ENCODE measurements at places on chromosomes 12 and 14. TPM values are rescaled to one million over a fixed set of nuclear protein-coding genes. Genes with fewer than 3 reads are reported as not detected.

The CLEC14A gene
- not detected for total RNA-seq

- DNase-seq = peak; percentile 15
Measured at GRCh38 chr12:128259556-128260070, 7.4 kb upstream of the TMEM132C start.

The CBLN3 gene
- 128 TPM for total RNA-seq

- no peak for DNase-seq
Measured at GRCh38 chr14:69234106-69234505, 25.9 kb upstream of the GALNT16 start.

GRCh38 chr12:77202457-77203060 is 137.2 kb upstream of the E2F7 start:
- no peak for DNase-seq

The SIX4 gene
- not detected for total RNA-seq

DNA sequence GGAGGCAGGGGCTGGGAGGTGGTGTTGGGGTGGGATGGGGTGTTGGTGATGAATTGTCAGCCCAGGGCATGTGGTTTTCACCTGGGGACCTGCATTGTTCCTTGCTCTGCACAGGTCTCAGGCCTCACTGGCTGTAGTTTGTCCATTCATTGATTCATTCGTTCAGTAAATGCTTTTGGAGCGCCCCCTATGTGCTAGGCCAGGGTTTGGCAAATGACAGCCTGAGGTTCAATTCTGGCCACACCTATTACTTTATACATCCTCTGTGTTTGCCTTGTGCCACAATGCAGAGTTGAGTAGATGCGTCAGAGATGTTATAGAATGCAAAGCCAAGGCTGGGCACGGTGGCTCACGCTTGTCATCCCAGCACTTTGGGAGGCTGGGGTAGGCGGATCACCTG is 4.7 kb downstream of the ADCK1 start:
- no peak for DNase-seq

GRCh38 chr12:24553259-24553658 is 395.6 kb downstream of the BCAT1 start:
- no peak for DNase-seq

- DNase-seq = no peak
Measured at GRCh38 chr12:2819810-2820209, 7.3 kb downstream of the ITFG2 start.

DNA sequence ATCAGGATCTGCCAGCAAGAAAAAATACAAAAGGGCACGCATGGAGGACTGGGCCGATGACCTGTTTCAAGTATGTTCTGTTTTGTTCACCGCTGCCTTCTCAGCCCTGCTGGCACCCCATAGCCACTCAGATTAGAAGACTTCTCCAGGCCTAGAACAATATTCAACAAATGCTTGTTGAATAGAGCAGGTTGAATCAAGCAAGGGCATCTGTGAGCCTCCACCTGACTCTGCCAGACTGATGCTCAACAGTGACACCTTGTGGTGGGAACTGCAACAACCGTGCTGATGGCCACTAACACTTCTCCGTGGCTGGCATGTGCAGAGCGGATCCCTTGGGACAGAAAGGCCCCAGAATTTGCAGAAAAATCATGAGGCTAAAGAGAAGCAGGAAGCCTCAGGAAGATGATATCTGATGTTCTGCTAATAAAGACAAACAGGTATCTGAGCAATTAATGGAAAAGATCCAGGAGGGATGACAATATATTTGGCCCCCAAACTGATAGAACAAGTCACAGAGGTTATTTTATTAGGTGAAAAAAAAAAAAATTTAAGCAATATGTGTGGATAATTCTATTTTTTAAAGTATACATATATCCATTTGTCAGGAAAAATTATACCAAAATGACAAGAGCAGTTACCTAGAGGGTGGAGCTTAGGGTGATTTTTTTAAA is 114.3 kb downstream of the KSR2 start:
- peak; percentile 30 for DNase-seq

- no peak for DNase-seq
Measured at GRCh38 chr12:6424866-6425265, 19.9 kb upstream of the CD27 start.

- no peak for DNase-seq
Measured at GRCh38 chr12:100346660-100347059, 10.2 kb upstream of the SLC17A8 start.

DNA sequence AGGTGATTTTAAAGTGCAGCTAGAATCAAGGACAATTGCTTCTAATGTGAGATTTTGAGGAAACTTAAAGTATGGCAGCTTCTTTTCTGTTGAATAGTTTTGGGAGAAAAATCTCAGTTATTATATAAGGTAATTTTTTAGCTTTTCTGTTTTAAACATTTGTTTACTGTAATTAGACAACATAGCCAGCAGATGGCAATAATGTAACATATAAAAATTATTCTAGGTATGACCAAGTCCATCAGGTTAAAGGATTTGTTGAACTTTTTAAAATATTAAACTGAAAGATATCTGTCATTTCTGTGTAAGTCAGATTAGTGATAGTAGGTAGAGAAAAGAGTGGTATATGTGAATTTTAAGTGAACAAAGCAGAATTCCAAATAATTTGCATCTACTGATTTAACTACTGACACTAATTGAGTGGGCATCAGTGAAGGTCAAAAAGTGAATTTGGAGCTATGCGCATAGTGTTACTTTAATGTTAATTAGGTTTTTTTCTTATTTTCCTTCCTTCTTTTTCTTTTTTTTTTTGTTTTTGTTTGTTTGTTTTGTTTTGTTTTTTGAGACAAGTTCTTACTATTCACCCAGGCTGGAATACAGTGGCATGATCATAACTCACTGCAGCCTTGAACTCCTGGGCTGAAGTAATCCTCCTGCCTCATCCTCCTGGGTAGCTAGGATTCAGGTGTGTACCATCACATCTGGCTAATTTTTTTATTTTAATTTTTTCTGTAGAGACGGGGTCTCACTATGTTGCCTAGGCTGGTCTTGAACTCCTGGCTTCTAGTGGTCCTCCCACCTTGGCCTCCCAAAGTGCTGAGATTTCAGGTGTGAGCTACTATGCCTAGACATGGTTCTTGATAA is 18.6 kb downstream of the PRORP start:
- peak; percentile 29 for DNase-seq

DNA sequence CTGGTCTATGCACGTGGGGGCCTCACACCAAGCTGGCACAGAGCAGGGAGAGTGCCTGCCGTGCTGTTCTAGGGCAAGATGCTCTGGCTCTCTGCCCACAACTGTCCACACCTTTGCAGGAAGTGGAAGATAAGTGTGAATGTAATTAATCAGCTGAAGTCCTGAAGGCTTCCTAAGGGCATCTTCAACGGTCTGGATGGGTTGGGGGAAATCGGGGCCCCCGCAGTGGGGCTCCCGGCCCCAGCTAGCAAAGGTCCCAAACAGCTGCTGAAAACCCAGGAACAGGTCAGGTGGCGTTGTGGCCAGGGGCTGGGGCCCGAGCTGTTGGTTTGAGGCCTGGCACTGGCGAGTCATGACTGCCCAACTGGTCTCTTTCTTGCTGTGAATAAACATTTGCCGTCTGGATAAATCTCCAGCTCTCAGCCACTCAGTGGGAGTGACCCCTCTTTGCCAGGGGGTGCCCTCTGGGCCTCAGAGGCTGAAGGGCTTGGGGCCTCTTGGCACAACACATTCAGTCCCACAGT is 6.7 kb upstream of the SLC25A29 start:
- no peak for DNase-seq

The BTBD6 gene
- 36.1 TPM for total RNA-seq
